T-helper 2 cell treated with Interferon-gamma antibody and Interleukin-4, amounts not matched to agents 5 μg/mL and 100 μg/mL, for 36 hours (primary cell): ENCODE measurements at places on chromosomes 1 and 21.

DNA sequence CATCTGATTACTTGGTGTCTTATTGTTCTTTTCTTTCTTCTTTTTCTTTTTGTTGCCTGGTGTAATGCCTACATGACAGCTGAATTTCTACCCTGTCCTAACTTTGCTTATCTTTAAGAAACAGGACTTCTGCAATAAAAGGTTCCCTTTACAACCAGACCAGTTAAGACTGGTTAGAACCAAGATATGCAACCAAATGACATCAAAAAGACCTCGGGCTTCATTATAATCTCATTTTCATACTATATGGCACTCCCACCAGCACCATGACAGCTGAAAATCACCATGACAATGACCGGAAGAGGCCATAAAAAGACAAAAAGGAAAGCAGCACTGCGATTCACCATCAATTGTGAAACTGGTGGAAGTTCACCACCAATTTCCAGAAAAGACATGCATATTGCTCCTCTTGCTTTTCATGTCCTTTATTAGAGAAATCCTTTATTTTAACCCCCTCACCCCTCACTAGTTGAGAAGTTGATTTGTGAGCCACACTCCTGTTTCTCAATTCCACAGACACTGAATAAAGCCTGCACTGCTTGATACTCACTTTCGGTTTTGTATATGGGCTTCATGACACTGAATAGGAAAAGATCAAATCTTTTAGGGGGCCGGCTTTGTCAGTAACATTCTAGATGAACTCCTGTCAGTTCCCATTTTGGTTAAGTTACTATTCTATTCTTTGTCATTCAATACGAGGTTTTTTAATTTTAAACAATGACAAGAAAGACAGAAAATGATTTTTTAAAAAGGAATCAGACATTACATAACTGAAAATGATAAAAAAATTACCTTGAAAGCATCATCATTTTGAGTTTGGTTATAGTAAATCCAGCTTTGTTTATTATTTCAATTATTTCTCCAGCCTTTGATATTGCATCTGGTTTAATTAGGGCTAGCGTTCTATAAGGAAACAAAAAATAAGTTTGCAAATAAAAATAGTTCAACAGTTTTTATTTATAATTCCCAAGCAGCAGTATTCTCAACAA is 58.1 kb downstream of the NME7 start:
- DNase-seq: no peak

GRCh38 chr1:10675813-10676212 is 120.6 kb downstream of the CASZ1 start:
- no peak for DNase-seq

- DNase-seq: no peak
Measured at GRCh38 chr1:109391626-109392025, 6.1 kb downstream of the SORT1 start.

DNA sequence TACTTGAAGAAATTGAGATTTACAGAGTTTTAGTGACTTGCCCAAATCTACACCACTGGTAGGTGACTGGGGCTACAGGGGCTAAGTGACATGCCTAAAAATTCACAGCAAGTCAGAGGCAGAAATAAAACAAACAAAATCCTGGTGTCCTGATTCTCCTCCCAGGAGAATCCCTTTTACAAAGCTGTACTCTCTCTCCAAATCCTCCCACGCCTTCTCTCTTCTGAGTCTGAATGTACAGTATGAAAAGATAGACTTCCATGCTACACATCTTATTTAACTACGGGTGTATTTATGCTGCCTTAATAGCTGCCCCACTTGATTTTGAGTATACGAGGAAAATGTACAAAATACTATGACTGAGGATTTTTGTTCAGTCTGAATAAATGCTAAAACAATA is 65.4 kb downstream of the SGIP1 start:
- no peak for DNase-seq

DNA sequence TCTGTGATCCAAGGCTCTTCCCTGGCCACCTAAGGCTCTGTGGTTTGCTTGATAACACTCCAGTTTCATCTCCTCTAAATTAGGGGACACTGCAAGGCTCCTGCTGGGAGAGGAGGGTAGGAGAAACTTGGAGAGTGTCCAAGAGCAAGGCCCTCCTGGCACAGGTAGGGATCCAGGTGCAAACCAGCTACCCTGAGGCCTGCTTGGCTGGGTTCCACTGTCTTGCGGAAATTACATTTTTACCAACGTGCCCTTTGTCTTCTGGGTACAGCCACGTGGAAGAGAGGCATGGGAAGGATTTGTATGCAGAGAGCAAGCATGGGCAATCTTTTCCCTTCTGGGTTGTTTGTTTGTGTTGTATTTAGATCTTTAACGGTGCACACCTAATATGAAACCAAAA is 132.5 kb downstream of the PRDM2 start:
- no peak for DNase-seq
